GF-D8 (cell line): ENCODE measurements at places on chromosomes 16 and 17.

- DNase-seq, result no peak
Observed at GRCh38 chr16:28859326-28859725, 4.3 kb upstream of the SH2B1 start.

DNA sequence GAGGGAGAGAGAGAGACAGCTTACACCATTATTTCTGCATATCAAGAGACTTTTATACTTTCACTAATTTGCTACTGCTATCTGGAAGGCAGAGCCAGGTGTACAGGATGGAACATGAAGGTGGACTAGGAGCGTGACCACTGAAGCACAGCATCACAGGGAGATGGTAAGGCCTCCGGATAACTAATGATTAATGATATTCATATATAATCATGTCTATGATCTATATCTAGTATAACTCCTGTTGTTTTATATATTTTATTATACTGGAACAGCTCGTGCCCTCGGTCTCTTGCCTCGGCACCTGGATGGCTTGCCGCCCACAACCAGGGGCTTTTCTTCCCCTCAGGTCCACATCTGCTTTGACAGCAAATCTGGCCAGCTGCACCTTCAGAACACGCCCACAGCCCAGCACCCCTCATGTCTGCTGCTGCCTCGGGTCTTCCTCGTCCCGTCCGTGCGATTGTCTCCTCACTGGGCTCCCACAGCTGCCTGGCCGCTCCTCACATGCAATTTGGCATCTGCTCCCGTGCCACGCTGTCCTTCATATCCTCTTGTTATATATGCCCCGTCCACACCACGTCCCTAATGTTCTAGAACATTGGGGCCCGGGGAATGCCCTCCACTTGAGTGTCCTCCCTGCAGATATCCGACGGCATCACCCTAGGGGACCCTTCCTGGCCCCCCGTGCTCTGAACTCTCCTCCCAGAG is 10.2 kb upstream of the DEF8 start:
- no peak for DNase-seq

DNA sequence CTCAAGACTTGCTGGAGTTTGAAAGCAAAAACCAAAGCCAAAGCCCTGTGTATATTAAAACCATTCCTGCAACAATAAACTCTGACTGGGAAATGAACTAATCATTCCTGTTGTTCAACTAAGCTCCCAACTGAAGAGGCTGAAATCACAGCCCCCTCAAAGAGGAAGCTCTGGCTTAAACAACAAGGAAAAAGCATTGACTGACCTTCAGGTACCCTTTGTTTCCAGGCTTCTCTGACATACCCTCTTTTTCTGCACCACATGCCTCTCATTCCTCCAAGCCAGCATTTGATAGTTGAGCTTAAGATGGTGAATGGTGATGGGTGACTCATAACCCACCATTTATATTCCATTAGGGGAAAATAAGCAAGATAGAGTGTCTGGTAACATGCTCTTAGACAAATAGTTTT is 470.9 kb upstream of the SOX9 start:
- no peak for DNase-seq

DNA sequence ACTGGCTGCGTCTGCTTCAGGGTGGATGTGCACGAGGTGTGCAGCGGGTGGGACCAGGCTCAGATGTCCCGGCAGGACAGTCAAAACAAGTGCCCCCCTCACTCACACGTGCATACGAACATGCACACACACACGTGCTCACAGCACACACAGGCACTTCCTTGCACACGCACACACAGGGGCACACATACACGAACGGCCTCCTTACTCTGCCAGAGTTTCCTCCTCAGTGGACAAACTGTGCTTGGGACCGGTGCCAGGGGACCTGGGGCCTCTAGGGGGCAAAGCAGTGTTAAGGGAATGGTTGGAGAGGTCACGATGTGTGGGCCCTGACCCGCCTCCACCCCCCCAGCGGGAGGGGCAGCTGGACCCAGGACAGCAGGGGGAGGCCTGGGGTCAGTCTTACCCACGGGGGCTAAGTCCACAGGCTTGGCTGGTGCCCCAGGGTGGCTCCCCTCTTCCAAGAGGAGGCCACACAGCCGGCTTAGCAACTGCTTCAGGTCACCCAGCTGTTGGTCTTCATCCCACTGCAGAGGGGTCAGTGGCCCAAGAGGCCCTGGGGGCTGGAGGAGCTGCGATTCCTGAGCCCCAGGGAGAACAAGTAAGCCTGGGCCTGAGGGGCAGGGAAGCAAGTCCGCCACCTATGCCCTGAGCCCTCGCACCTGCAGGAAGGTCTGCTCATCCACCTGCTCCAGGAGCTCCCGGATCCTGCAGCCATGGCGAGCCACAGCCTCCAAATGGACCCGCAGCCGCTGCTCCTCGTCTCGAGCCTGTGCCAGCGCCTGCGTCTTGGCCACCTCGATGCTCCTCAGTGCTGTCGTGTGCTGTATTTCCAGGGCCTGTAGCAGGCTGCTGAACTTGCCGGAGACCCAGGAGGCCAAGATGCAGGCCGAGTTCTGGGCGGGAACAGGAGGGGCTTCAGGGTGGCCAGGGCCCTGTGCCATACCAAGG is 4.9 kb downstream of the TRIM65 start:
- no peak for DNase-seq

GRCh38 chr17:27282054-27282551 is 11.8 kb upstream of the WSB1 start:
- DNase-seq, result no peak

- no peak for DNase-seq
Observed at GRCh38 chr17:41492351-41492750, 2.6 kb upstream of the KRT36 start.

DNA sequence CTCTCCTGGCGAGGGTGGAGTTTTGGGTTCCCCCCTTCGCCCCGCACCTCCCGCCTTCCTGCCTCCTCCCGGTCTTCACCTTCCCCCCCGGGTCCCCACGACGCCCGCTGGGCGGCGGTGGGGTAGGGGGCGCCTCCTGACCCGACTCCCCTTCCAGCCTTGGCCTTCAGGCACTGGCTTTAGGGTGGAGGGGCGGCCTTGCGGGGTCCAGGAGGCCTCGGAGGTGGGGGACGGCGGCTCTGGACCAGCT is 2.4 kb downstream of the SLC16A3 start:
- DNase-seq, result no peak

GRCh38 chr16:12097523-12098428 is 121.2 kb downstream of the SNX29 start:
- DNase-seq, result no peak

DNA sequence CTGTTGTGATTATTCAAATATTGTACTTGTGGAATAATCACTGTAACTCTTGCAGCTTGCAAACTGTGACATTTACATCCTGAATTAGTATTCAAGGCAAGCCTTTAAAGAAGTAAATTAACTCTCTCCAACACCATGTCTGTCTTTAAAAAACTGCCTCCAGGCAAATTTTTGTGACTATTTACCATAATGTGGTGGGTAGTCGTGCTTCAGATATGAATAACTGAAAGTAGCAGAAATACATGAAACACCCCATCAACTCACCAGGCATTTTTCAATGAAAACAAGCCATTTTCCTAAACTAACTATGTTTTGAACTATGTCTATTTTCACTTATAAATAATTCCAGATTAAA is 217.4 kb upstream of the PSMD7 start:
- DNase-seq, result no peak

DNA sequence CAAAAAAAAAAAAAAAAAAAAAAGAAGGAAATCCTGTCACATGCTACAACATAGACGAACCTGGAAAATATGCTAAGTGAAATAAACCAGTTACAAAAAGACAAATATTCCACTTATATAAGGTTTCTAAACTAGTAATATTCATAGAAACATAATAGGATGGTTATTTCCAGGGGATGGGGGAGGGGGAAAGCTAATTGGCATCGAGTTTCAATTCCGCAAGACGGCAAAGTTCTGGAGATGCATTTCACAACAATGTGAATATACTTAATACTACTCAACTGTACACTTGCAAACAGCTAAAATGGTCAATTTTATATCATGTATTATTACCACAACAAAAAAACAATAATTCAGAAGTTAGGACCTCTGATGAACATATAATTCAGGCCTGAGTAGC is 37.9 kb upstream of the ABCA9 start:
- no peak for DNase-seq

DNA sequence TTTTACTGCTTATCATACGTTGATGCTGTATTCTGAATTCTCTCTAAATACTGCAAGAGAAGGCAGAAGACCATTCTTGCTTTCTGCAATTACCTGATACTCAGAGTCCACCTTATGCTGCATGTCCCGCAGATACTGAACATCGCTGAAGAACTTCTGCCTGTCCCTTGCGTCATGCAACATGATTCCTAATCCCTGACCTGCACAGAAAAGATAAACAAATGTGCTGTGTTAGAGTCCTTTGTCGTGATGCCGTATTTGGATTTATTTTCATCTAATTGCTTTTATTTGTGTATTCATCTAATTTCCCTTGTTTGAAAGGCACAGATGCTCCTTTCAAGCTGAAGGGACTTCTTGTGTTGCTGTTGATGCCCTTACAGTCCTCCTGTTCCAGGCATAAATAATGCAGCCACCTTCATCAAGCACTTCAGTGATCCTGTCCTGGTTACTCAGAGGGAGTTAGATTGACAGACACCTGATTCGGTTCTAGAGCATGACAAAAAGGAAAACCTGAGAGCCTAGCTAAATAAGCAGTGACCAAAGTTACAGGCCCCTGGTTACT is 6.5 kb downstream of the MARCHF10 start:
- no peak for DNase-seq

GRCh38 chr16:25110387-25110947 is 1.1 kb upstream of the LCMT1 start:
- DNase-seq, result no peak

DNA sequence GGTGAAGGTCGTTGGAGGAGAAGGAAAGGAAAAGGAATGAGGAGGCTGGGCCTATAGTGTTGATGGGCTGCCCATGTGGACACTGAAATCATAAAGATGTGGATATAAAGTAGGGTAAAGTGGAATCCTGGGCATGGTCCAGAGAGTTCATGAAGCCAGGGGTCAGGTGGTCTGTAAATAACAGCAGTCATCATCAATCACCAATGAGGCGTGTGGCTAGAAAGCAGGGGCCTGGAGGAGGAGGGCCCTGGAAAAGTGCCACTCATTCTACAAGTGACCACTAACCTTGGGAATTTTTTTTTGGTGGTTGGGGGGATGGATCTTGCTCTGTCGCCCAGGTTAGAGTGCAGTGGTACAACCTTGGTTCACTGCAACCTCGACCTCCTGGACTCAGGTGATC is 115.3 kb upstream of the NOL11 start:
- no peak for DNase-seq

GRCh38 chr16:84362471-84362941 is 5.8 kb upstream of the ATP2C2 start:
- no peak for DNase-seq

DNA sequence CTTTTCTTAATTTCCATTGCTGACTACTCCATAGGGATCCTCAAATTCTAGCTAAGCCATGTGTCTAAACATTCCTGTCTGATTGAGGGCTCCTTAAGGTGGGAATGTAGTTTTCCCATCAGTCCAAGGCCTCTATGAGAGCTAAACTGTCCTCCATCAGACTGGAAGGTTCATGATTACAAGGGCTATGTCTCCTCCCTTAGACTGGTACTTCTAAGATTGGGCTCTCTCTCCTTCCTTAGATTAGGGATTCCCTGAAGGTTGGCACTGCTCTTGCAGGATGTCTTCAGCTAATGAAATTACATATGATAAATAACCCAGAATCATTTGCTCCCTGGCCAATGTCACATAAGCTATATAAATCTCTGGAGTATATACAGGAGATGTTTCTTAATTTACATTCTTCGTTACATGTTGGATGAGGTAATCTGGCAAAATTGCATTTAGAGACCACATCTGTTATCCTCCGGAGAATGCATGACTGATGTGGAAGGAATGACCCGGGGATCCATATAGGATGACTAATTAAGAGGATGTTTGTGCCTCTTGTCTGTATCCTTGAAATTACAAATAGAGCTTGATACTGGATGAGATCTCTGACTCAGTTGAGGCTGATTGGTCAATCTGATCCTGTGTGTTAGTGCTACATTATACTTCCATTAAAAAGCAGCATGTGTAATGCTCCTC is 14.2 kb downstream of the B4GALNT2 start:
- no peak for DNase-seq

- DNase-seq, result no peak
Observed at GRCh38 chr16:66035096-66035495, 331.4 kb upstream of the CDH5 start.

DNA sequence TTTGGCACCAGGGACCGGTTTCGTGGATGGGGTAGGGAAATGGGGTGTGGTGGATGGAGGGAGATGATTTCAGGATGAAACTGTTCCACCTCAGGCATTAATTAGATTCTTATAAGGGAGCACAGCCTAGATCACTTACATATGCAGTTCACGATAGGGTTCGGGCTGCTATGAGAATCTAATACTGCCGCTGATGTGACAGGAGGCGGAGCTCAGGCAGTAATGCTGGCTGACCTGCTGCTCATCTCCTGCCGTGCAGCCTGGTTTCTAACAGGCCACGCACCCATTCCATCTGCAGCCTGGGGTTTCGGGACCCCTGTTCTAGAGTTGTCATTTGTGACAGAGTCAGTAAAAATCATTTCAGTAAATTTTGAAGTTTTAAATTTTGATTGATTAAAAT is 99.7 kb downstream of the CHD9 start:
- DNase-seq, result no peak

GRCh38 chr16:56119133-56119532 is 72.2 kb upstream of the GNAO1 start:
- DNase-seq, result no peak

- no peak for DNase-seq
Observed at GRCh38 chr17:80183581-80184422, 14.0 kb downstream of the CARD14 start.

GRCh38 chr16:5526826-5527225 is 429.2 kb upstream of the EEF2KMT start:
- no peak for DNase-seq

DNA sequence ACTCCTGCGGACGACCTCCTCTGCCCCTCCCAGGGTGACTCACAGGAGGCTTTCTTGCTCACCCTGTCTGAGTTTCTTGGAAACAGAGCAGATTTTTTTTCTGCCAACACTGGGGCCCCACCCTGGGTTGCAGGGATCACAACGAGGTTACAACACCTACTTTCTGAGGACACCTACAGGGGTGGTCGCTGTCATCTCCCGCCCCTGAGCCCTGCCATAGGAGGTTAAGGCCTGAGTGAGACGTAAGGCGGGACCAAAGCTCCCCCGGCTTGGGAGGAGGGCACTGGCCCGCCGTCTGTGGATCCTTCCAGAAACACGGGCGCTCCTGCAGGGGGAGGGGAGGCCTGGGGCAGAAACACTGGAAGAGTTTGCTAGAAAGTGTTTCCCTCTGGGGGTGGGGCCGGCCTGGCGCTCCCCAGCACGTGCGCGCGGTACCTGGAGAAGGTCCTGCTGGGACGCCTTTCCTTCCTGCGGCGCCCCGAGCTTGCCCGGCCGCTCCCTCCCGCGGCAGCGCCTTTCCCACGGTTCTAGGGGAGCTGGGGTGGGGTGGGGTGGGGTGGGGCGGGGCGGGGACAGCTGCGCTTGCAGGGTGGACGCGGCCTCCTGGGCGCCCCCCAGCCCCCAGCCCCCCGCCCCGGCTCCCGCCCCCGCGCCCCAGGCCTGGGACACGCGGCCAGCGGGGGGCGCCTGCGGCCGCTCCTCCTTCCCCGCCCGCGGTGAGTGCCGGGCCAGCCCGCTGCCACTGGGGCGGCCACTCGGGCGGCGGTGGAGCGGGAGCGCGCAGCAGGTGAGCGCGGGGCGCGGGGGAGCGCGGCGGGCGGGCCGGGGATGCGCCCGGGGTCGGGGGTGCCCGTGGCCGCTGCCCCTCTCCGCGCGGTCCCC is 20.7 kb upstream of the ADCY7 start:
- DNase-seq, result peak; percentile 27
